ENCODE measurements at places on chromosomes 13 and 19. TPM values are rescaled to one million over a fixed set of nuclear protein-coding genes. Genes with fewer than 3 reads are reported as not detected.

Gene CRLF1
- total RNA-seq: not detected

Gene KRI1
- total RNA-seq: 76.2 TPM

Gene ZIM2
- total RNA-seq: not detected

Gene SIGLEC8
- total RNA-seq: not detected

Gene BEST2
- total RNA-seq: not detected

Gene ZNF571
- total RNA-seq: 5.5 TPM

Gene ZNF549
- total RNA-seq: 13.6 TPM

Gene NLRP9
- not detected for total RNA-seq

Gene LIG4
- total RNA-seq: 10.7 TPM

Gene SPIB
- 0.42 TPM for total RNA-seq

Gene SRRM5
- total RNA-seq: 0.68 TPM

Gene ZC3H13
- total RNA-seq: 49.7 TPM

Gene LILRB4
- 2.5 TPM for total RNA-seq

Gene ZNF112
- 0.28 TPM for total RNA-seq

DNA sequence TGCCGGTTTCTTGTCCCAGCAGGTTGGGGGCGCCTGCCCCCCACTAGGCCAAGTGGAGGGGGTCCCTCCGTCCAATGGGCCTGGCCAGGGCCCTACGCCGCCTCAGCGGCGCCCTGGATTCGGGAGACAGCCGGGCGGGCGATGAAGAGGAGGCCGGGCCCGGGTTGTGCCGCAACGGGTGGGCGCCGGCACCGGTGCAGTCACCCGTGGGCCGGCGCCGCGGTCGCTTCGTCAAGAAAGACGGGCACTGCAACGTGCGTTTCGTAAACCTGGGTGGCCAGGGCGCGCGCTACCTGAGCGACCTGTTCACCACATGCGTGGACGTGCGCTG lies 6.2 kb downstream of the KCNJ14 start:
- no peak for DNase-seq

DNA sequence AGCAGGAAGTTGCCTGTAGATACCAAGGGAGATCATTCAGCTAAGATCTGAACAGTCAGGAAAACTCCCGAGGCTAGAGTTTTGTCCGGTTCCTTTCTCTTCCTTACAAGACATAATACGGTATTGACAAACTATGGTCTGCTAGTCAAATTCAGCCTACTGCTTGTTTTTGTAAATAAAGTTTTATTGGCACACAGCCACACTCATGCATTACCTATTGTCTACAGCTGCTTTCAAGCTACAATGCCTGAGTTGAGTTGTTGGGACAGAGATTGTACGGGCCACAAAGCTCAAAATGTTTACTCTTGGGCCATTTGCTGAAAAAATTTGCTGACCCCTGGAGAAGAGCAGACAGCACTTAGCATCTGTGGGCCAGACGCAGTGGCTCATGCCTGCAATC lies 2.5 kb downstream of the SLC1A6 start:
- no peak for DNase-seq

DNA sequence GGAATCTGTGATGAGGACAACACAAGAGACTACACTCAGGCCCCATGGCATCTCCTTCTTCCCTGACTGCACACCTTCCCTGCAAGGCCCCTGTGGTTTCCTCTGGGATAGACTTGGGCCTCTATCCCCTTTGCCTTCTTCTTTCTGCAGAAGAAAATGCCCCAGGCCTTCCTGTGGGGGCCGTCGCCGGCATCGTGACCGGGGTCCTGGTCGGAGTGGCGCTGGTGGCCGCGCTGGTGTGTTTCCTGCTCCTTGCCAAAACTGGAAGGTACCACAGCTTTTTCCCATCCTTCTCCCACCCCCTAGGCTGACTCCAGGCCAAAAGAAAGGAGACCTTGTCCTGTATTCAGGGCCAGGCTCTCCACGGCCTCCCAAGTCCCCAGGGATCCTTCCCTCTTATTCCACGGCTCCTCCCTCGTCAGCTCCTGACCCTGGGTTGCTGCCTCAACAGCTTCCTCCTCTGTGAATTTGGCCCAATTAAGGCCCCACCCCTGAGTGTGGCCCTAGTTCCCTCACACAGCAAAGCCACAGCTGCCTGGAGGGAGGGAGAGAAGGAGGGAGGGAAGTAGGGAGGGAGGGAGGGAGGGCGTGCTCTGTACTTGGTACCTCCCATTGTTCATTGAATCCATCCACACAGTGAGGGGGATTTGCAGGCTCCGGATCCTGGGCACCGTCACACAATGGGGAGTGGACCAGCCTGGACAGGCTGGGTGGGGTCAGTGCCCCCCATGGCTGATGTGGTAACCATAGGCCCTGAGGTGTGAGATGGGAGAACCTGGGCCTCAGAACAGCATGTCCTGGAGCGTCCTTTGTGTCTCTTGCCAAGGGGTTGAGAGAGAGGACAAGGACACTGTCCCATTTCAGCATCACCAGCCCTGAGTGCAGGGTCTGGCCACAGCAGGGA lies 12.5 kb downstream of the CEACAM3 start:
- DNase-seq: no peak

- DNase-seq: no peak
Observed at GRCh38 chr13:43489233-43489632, 297.5 kb downstream of the ENOX1 start.

DNA sequence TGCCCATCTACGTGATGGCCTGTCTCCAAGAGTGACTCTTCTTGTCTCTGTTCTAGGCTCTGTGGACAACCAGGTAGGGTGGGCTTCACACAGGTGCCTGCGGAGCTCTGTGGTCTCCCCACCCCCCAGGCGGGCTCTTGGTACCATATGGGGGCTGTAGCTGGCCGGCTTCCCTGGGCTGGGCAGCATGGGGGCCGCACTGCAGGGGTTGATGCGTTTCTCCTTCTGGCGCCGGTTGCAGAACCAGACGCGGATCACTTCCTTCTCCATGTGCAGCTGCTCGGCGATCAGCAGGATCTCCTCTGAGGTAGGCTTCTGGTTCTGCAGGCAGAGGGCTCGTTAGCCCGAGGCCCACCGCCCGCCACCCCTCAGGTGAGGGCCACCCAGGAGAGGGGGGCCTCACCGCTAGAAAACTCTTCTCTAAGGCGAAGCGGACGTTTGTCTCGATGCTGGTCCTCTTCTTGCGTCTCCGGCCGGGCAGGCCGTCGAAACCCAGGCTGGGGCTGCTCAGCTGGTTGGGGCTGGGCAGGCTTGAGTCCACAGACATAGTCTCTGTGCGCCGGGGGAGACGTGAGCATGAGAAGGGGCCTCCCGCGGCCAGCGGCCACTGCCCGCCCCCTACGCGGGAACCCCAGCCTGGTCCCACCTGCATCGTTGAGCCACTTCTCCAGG lies 19.3 kb downstream of the ZNF574 start:
- DNase-seq: no peak

GRCh38 chr19:6564393-6564792 lies 26.6 kb downstream of the CD70 start:
- DNase-seq: no peak

GRCh38 chr13:39037410-39037879 lies 444 bp downstream of the PROSER1 start:
- DNase-seq: no peak

- DNase-seq: no peak
Observed at GRCh38 chr13:24313439-24313838, 4.1 kb downstream of the C1QTNF9 start.

- no peak for DNase-seq
Observed at GRCh38 chr19:32404213-32404932, 1.2 kb upstream of the DPY19L3 start.
